ENCODE measurements at places on chromosomes 12 and 14.

DNA sequence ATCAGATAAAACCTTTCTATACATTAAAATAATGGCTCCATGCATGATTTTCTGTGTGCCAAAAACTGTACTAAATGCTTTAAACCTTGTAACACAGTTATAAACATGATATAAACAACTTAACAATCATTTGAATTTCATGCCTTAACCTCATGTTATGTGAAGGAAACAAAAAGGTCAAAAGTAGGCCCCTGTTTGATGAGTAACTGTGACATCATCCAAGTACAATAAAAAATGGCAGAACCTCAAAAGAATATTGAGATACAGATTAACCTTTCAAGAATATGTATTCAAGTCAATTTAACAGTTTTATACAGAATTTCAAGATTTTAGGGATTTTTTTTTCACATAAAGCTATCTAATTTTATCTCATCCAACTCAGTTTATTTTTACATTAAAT is 310.7 kb upstream of the DCN start:
- peak; percentile 34 for DNase-seq

DNA sequence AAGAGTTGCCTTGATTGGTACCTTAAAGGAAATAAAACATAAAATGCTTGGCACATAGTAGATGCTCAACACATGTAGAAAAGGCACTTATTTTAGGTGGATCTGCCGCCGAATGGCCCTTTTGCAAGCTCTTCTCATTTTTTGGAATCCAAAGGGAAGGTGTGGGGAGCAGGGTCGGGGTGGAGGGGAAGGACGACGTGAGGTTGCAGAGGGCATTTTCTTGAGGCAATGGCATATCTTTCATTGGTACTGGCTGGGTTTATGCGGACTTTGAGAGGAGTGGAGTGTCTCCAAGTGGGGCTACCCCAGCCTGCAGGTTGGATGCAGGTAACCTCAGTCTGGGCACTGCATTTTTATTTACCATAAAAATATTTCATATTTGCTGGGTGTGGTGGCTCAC is 8.1 kb downstream of the RTL1 start:
- no peak for DNase-seq

DNA sequence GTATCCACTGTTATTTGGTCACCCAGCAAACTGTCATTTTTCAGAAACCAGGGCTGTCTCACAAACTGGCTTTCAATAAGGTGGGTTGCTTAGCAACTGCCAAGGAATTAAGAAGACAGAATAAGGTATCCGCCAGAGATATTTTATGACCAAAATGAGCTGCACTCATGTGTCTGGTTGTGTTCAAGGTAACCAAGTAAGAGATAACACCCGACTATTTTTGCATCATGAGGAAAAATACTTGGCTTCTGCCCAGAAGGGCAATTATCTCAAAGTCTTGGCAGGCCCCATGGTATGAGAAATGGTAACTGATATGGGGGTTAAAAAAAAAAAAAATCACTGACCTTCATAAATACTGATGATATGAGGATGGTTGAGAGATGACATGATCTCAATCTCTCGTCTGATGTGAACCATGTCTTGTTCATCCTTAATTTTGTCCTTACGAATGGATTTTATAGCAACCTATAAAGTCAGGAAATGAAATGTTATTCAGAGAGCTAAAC is 32.6 kb downstream of the NUAK1 start:
- DNase-seq, result no peak

GRCh38 chr12:68375756-68376695 is 43.9 kb upstream of the MDM1 start:
- peak; percentile 75 for DNase-seq

GRCh38 chr14:57069702-57070101 is 199.0 kb downstream of the EXOC5 start:
- no peak for DNase-seq

- DNase-seq, result no peak
Observed at GRCh38 chr12:95605875-95606274, 54.6 kb upstream of the USP44 start.

GRCh38 chr12:103729499-103729898 is 111.5 kb downstream of the NT5DC3 start:
- no peak for DNase-seq

- DNase-seq, result peak; percentile 76
Observed at GRCh38 chr14:36604757-36605505, 22.5 kb upstream of the NKX2-8 start.

DNA sequence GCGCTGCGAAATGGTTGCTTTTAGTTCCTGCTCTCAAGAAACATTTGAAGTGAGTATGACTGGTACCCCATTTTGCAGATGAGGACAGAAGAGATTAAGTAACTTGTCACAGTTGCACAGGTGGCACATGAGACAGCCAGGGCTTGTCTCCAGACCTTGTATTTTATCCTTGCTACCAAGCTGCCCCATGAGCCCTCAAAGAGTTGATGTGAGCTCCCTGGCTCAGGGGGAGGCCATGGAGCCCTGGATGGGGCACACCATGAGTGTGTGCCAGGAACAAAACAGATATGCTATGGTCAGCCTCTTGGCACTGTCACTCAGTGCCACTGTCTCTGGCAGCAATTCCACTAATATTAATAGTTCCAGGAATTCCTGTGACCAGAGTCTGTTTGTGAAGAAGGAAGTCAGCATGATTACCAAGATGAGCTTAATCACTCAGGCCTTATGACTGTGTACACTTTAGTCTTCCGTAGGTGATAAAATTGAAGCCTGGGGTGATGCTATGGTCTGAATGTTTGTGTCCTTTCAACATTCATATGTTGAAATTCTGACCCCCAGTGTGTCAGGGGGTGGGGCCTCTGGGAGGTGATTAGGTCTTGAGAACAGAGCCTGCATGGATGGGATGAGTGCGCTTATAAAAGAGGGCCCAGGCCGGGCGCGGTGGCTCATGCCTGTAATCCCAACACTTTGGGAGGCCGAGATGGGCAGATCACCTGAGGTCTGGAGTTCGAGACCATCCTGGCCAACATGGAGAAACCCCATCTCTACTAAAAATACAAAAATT is 806.8 kb downstream of the AACS start:
- DNase-seq, result no peak

GRCh38 chr12:66931091-66931490 is 252.2 kb upstream of the GRIP1 start:
- no peak for DNase-seq

GRCh38 chr12:103783744-103784664 is 57.0 kb downstream of the NT5DC3 start:
- DNase-seq, result no peak

- DNase-seq, result peak; percentile 18
Observed at GRCh38 chr14:75369506-75369905, 58.3 kb upstream of the JDP2 start.

- DNase-seq, result no peak
Observed at GRCh38 chr12:88351146-88351545, 209.0 kb downstream of the TMTC3 start.

GRCh38 chr12:120759591-120760348 is 34.1 kb downstream of the ACADS start:
- no peak for DNase-seq

DNA sequence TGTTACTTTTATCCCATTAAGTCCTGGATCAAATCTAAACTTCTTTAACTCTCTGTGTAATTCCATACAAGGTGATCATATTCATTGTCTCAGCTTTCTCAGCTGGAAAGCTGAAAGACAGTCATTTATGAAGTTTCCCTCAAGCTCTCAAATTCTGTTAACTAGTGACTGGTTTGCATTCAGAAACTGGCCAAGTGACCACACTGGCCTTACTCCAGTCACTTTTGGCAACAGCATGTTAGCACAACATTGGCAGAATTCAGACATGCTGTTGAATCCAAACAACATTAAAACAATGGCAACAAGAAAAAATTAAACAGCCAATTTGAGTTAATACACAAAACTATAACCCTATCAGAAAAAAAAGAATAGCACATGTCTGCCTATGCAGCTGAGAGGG is 343.3 kb downstream of the MDGA2 start:
- no peak for DNase-seq

DNA sequence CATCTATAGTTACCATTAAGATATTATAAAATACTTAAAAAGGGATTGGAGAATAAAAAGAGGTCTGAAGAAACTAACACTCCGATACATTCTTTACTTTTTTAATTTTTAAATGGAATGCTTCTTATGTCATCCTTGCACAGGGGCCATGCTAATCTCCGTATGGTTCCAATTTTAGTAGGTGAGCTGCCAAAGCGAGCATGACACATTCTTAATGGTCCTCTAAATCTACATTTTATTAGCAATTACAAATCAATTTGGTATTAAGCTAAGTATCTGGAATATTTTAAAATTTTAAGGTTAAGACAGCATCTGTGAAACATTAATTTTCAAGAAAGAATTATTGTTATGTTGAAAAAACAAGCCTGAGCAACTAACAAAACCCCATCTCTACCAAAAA is 6.2 kb upstream of the ARID4A start:
- no peak for DNase-seq

DNA sequence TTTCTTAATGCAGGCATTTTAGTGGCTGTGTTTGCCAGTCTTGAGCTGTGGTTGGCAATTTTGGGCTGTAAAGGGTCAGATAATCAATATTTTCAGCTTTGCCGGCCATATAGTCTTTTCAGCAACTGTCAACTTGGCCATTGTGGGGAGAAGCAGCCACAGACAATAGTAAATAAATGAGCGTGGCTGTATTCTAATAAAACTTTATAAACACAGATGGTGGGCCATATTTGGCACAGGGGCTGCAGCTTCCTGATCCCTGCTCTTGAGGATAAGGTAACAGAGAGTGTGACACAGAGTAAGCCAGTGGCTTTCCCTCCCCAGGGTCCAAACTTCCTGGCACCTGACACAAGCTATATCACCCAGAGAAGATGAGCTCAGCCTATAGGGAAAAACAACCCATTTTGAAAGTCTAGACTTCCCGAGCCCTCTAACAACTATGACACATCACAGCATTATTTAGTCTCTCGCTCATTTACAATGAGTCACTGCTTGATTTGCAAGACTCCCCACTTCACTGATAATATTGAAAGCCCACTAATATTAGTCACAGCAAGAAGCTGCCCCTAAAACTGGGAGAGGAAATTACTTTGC is 163.1 kb upstream of the TMPO start:
- DNase-seq, result peak; percentile 87

GRCh38 chr12:85283560-85283959 is 3.5 kb downstream of the ALX1 start:
- DNase-seq, result no peak

- DNase-seq, result no peak
Observed at GRCh38 chr14:97626088-97626487, 828.9 kb downstream of the VRK1 start.

GRCh38 chr14:38882533-38882932 is 220.5 kb downstream of the SEC23A start:
- peak; percentile 27 for DNase-seq

GRCh38 chr12:78128211-78128610 is 297.5 kb downstream of the NAV3 start:
- DNase-seq, result no peak

- no peak for DNase-seq
Observed at GRCh38 chr14:102711207-102711606, 66.0 kb upstream of the TRAF3 start.

GRCh38 chr14:90726656-90727055 is 89.6 kb downstream of the TTC7B start:
- peak; percentile 63 for DNase-seq

DNA sequence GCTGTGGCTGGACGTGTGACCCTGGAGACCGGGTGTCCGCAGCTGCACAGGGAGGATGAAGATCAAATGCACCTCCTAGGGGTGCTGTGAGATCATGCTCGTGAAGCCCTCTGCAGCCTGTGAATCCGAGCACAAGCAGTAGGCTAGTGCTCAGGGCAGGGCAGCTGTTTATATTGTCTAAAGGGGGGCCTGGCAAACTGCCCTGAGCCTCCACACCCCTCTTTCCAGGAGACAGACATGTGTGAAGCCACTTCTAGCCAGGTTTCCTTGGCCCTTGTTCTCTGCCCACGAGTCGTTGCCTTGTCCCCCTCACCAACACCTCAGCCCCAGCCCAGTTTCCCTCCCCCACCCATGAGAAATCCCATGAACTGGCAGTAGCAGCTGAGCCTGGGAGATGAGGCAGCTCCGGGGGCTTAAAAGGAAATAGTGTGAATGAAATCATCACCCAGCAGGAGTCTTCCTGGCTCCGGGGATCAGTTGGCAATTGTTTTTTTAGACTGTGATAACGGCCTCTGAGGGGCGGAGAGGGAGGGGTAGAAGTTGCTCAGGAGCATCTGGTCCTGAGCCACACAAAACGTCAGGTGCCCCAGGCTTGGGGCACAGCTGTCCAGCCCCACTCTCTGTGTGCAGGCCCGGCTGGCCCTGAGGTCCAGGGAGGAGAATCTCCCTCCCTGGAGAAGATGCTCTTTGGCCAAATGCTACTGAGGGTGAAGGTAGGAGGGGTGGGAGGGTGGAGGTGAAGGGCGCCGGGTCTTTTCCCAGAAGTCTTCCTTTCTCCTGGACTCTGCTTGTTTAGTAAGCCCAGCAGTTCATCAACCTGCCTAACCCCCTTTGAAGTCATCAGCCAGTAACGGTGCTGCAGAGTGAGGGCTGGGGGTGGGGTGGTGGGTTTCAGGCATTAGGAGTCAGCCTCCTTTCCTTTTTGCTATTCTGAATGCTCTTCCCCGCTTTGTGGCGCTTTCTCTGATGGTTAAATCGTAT is 4.0 kb downstream of the FGF6 start:
- DNase-seq, result no peak

DNA sequence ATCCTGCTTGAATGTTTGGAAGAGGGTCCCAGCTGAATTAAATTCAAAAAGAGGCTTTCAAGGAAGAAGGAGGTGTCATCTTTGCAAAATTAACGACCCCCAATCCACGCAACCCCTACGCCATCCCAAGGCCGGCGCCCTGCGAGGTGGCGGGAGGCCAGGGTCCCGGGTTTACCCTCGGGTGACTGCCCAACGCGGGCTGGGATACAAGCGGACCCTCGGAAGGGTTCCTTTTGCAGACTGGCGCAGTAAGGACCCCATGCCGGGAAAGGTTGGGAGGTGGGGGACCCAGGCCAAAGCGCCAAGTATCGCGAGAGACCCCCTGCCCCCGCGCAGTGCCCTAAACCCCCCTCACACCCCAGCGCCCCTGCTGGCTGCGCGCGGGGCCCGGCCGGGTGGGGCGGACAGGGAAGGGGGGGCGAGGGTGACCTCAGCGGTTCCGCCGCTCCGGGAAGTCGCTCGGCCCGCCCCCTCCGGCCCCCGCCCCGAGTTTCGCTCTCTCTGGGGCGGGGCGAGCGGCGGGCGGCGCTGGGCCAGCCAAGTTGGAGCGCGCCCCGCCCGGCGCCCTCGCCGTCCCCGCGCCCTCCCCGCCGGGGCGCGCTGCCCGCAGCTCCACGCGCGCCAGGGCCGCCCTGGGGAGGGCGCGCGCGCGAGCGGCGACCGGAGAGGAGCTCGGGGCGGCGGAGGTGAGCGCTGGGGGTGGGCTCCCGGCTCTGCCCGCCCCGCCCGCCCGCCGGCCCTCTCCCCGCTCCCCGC is 708 bp upstream of the ZBTB42 start:
- peak; percentile 56 for DNase-seq

GRCh38 chr14:61535032-61535431 is 160.3 kb upstream of the HIF1A start:
- DNase-seq, result no peak
